Esophagus muscularis mucosa (tissue), 4 donors: ENCODE measurements at places on chromosomes 11 and 22. TPM values are rescaled to one million over a fixed set of nuclear protein-coding genes. Genes with fewer than 3 reads are reported as not detected.

ARHGAP8 gene
- total RNA-seq = not detected

CEND1 gene
- 3.3 TPM for total RNA-seq

OR10A2 gene
- total RNA-seq = not detected

C1QTNF5 gene
- total RNA-seq = 44.1 TPM

PEX16 gene
- total RNA-seq = 32.2 TPM

DNA sequence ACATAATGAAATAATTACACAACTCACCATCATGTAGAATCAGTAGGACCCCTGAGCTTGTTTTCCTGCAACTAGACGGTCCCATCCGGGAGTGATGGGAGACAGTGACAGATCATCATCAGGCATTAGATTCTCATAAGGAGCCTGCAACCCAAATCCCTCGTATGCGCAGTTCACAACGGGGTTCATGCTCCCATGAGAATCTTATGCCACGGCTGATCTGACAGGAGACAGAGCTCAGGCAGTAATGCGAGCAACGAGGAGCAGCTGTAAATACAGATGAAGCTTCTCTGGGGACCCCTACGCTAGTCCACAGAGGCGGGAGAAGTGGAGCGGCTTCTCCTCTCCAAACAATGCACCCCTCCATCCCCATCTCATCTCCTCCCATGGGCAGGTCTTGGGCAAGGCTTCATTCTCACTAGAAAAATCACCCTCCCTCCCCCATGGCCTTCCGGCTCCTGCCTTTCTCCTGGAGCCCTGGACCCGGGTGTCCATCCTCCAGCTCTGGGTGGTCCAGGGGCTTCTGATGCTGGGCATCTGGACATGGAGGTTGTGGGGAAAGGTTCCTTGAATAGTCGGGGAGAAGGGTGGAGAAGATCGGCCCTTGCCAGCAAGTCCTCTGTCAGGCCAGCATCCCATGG lies 16.2 kb upstream of the RAC2 start:
- DNase-seq = no peak
- H3K27me3 ChIP-seq = no peaks in the 10 kb centered on the region
- no peak overlapping the region for H3K27ac ChIP-seq
- no peak overlapping the region for H3K4me3 ChIP-seq
- no peaks in the 10 kb centered on the region for H3K36me3 ChIP-seq

DNA sequence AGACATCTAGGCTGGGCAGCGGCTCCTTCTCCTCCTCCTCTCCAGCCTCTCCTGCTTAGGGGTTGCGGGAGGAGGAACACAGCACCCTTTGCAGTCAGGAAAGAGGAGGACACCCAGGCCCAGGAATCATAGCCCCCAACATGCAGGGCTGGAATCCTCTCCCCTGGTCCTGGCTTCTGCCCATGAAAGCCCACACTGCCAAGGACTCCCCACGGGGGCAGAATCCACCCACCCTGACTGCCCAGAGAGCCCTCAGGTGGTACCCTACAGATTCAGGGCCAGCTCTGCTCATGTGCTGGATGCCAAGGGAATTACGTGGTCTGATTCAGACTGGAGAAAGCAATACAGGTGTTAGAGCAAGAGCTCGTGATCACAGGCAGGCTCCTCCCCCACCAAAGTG lies 4.5 kb downstream of the ESS2 start:
- no peak overlapping the region for H3K4me3 ChIP-seq
- no peaks in the 10 kb centered on the region for H3K27me3 ChIP-seq
- no peak for DNase-seq
- peaks cover 78% of the 10 kb centered on the region for H3K36me3 ChIP-seq

GRCh38 chr22:27183474-27183873 lies 526.1 kb downstream of the MIAT start:
- DNase-seq = no peak
- H3K27ac ChIP-seq = no peak overlapping the region
- H3K4me1 ChIP-seq = no peaks in the 10 kb centered on the region
- no peaks in the 10 kb centered on the region for H3K27me3 ChIP-seq
- H3K4me3 ChIP-seq = no peak overlapping the region
- no peaks in the 10 kb centered on the region for H3K36me3 ChIP-seq

DNA sequence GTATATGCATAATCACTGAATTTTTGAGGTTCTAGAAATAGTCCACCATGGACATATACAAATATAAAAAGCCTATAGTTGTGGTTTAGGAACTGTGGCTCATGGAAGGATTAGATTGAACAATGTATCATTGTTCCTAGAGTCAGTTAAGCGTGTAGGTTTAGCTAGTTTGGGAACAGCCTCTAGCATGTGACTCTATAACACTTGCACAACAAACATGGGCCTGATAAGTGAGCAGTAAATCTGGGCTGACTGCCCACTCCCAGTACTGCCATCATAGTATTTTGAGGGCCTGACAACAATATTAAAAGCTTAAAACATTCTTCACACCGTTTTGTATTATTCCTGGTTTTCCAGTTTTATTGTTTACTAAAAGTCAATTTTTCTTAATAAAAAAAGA lies 47.0 kb downstream of the YAP1 start:
- H3K4me3 ChIP-seq = no peak overlapping the region
- no peak for DNase-seq
- no peak overlapping the region for H3K27ac ChIP-seq
- no peaks in the 10 kb centered on the region for H3K27me3 ChIP-seq
- H3K4me1 ChIP-seq = peaks cover 80% of the 10 kb centered on the region

- no peak overlapping the region for H3K4me3 ChIP-seq
- peak; percentile 91 for DNase-seq
- peaks cover 22% of the 10 kb centered on the region for H3K4me1 ChIP-seq
- no peaks in the 10 kb centered on the region for H3K27me3 ChIP-seq
- no peaks in the 10 kb centered on the region for H3K36me3 ChIP-seq
- no peak overlapping the region for H3K27ac ChIP-seq
These were observed 171.5 kb upstream of the B3GAT1 start for GRCh38 chr11:134583397-134583990.

GRCh38 chr22:21834869-21835268 lies 32.6 kb downstream of the MAPK1 start:
- no peaks in the 10 kb centered on the region for H3K36me3 ChIP-seq
- H3K4me1 ChIP-seq = peaks cover 80% of the 10 kb centered on the region
- no peak for DNase-seq
- H3K27me3 ChIP-seq = no peaks in the 10 kb centered on the region
- peak overlapping the region; percentile 8 for H3K27ac ChIP-seq
- no peak overlapping the region for H3K4me3 ChIP-seq

DNA sequence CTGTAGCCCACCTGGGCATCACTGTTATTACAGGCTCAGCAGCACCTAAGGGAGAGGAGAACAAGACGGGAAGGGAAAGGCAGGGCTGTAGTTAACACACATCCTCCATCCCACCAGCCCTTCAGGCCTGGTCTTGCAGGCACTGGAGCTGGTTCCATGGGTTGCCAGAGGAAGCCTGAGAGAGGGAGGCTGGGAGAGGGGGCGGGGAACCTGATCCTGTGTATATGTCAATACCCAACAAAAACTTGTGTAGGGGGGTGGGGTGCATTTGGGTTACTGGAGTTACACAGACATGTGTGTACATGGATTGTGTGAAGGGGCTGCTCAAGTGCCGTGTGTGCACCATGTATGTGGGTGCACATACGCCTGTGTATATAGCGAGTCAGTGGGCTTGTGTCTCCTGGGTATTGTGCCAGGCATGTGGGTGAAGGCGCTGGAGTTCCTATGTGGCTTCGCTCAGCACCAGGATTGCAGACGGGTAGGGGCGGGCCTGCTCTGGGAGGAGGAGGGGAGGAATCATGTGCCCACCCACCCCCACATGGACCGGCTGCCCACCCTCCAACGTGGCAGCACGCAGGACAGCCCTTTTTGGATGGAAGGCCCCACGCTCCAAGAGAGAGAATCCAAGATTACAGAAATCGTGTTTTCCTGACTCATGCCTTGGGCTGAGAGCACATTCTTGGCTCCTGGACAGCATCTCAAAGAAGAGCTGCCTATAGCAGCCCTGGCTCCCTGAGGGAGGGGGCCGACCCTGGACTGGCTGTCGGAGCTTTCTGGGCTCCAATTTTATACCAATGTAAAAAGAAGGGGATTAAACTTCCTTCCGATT lies 4.2 kb upstream of the SERPINH1 start:
- H3K36me3 ChIP-seq = no peaks in the 10 kb centered on the region
- peak overlapping the region; percentile 20 for H3K4me3 ChIP-seq
- peak overlapping the region; percentile 100 for H3K27ac ChIP-seq
- DNase-seq = no peak
- no peaks in the 10 kb centered on the region for H3K27me3 ChIP-seq
- peaks cover 86% of the 10 kb centered on the region for H3K4me1 ChIP-seq

DNA sequence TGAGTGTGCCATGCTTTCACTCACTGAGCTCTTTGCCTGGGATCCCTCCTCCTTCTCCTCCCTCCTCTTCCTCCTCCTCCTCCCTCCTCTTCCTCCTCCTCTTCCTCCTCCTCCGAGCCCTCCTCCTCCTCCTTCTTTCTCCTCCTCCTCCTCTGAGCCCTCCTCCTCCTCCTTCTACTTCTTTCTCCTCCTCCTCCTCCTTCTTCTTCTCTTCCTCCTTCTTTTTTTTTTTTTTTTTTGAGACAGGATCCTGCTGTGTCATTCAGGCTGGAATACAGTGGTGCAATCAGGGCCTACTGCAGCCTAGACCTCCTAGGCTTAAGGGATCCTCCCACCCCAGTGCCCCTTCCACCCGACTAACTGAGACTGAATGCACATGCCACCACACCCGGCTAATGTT lies 62.3 kb downstream of the DEUP1 start:
- no peak overlapping the region for H3K4me3 ChIP-seq
- H3K4me1 ChIP-seq = no peaks in the 10 kb centered on the region
- H3K36me3 ChIP-seq = no peaks in the 10 kb centered on the region
- DNase-seq = no peak

DNA sequence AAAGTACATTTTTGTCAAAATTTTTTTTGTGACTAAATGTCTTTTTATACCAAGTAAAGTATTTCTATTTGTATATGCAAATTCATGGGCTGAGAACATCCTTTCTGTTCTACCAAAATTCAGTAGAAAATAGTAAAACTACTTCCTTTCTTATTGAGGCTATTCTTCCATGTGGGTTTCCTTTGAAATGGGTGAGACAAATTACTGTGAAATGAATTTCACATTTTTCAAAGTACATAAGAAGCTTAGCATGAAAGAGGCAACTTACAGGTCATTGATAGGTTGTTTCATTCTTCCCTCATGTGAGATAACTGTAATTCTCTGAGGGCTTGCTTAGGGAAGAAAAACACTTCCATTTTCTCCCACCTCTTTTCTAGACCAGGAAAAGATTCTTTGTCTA lies 1.0 kb upstream of the OR6X1 start:
- H3K4me3 ChIP-seq = no peak overlapping the region
- no peak for DNase-seq
- H3K4me1 ChIP-seq = no peaks in the 10 kb centered on the region
- peaks cover 8% of the 10 kb centered on the region for H3K27me3 ChIP-seq

DNA sequence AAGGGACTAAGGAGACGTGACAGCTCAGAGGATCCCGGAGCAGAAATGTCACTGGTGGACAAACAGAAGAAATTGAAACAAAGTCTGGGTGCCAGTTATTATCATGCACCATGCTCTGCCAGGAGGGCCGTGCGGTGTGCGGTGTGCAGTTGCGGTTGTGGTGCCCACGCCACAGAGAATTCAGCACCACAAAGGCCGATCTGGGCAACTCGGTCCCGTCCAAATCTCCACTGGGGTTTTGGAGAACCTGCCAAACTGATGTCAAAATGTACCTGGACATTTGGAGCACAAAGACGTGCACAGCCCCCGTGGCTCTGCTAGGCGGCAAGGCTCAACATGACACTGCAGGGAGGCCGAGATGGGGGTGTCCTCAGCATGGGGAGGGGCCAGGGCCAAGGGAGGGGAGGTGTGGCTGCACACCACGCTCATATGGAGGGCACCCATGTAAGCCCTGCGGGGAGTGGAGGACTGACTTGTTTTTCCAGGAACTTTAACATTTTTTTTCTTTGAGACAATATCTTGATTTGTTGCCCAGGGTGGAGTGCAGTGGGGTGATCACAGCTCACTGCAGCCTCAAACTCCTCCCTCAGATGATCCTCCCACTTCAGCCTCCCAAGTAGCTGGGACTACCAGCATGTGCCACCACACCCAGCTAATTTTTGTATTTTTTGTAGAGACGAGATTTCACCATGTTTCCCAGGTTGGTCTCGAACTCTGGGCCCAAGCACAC lies 39.4 kb downstream of the GNB1L start:
- no peak overlapping the region for H3K27ac ChIP-seq
- H3K4me3 ChIP-seq = no peak overlapping the region
- no peaks in the 10 kb centered on the region for H3K27me3 ChIP-seq
- H3K36me3 ChIP-seq = peaks cover 10% of the 10 kb centered on the region
- no peaks in the 10 kb centered on the region for H3K4me1 ChIP-seq

GRCh38 chr22:36912694-36913426 lies 568 bp upstream of the CSF2RB start:
- H3K27ac ChIP-seq = peak overlapping the region; percentile 63
- H3K4me1 ChIP-seq = peaks cover 8% of the 10 kb centered on the region
- DNase-seq = no peak
- no peaks in the 10 kb centered on the region for H3K36me3 ChIP-seq
- peaks cover 9% of the 10 kb centered on the region for H3K27me3 ChIP-seq

DNA sequence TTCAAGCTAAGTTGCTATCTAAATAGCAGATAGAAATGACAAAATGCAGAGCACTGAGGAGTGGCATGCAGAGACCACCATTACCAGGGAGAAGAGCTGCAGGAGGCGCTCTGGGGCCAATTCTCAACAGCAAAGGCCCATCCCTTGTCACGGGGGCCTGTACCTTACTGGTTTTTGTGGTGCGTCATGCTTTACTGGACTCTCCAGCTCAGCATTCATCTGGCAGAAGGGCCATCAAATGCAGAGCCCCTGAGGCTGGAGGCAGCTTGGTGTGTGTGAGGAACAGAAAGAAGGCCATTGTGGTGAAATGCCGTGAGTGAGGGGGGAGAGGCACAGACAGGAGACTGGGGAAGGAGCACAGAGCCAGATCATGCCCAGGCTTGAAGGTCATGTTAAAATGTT lies 56.5 kb upstream of the NAV2 start:
- H3K36me3 ChIP-seq = no peaks in the 10 kb centered on the region
- no peaks in the 10 kb centered on the region for H3K27me3 ChIP-seq
- no peak for DNase-seq

GRCh38 chr22:29788339-29789279 lies 21.4 kb downstream of the UQCR10 start:
- no peak for DNase-seq
- no peak overlapping the region for H3K27ac ChIP-seq
- peaks cover 46% of the 10 kb centered on the region for H3K36me3 ChIP-seq
- peaks cover 18% of the 10 kb centered on the region for H3K4me1 ChIP-seq

GRCh38 chr11:14021738-14022137 lies 59.2 kb downstream of the SPON1 start:
- DNase-seq = no peak
- H3K4me3 ChIP-seq = no peak overlapping the region
- H3K27ac ChIP-seq = no peak overlapping the region
- H3K4me1 ChIP-seq = peaks cover 10% of the 10 kb centered on the region

- peaks cover 9% of the 10 kb centered on the region for H3K4me1 ChIP-seq
- H3K27me3 ChIP-seq = no peaks in the 10 kb centered on the region
- no peak for DNase-seq
- H3K27ac ChIP-seq = peak overlapping the region; percentile 66
- peaks cover 96% of the 10 kb centered on the region for H3K36me3 ChIP-seq
These were observed 21.4 kb upstream of the TMEM184B start for GRCh38 chr22:38294193-38294592.
